Stimulated activated CD4-positive, alpha-beta T cell treated with anti-CD3 and anti-CD28 coated beads, Interleukin-4, amount 100 ng/mL, for 48 hours (primary cell): ENCODE measurements at places on chromosomes 16 and 17.

GRCh38 chr16:88318051-88318450, 64.7 kb upstream of the ZNF469 start:
- no peak for DNase-seq

GRCh38 chr16:4204521-4204920, 37.4 kb downstream of the SRL start:
- DNase-seq = no peak

DNA sequence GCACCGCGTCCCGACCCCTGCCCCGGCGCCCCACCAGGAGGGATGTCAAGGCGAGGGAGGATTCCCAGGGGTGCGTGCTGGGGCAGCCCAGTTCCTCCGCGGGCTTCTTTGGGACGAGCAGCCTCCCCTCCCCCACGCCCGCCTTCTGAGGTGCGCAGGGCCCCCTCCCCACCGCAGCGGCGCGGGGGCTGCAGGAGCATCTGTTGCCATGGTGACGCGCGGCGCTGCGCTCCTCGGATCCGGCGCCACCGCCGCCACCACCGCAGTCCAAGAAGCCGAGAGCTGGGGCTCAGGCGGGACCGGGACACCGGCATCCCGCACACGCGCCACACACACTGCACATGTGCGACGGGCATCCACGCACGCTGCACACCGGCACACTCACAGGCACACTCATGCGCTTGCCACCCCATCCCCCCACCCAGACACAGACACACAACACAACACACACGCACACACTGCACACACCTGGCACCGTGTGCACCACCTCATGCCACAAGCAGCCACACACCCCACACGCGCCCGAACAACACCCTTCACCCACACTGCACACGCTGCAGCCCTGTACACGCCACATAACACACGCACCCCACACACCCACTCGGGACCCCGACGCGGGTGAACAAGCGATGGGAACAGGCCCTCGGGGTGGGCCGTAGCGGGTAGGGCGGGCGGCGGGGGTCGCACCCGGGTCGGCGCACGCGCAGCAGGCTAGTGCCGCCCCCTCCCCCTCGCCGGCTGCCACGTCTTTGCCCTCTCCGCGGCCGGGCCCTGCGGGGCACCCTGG, 17.0 kb downstream of the ENPP7 start:
- no peak for DNase-seq

DNA sequence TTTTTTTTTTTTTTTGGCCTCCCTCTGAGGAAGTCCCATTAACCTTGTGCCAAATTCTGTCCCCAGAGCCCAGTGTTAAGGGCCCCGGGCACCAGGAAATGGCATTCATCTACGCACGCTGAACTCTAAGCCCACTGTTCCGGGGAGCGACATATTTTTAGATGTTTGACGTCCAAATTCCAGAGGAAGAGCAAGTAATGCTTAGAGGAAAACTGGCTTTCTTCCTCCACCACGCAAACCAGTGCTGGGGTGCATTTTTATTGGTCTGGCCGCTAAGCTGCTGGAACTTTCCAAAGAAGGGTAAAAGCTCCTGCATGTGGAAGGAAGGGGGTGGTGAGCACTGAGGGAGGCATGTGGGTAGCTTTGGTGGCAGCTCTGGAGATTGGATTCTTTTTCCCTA, 8.3 kb downstream of the WFDC1 start:
- DNase-seq = no peak

DNA sequence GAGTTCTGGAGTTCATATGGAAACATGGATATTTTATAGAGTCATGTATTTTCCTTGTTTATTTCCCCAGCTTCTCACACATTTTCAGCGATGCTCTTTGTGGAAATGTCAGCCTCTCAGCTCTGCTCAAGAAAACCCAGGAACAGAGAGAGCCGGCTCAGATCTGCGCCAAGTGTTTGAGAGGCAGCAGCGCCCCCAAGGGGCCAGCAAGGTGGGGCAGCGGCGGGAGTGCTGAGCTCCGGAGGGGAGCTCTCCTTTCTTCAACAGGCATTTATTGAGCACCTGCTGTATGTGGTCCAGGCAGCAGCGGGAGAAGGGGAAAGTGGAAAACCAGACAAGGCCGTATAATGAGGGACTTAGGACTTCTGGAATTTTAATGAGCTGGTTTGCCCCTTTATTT, 421.1 kb upstream of the C16orf82 start:
- peak; percentile 53 for DNase-seq

DNA sequence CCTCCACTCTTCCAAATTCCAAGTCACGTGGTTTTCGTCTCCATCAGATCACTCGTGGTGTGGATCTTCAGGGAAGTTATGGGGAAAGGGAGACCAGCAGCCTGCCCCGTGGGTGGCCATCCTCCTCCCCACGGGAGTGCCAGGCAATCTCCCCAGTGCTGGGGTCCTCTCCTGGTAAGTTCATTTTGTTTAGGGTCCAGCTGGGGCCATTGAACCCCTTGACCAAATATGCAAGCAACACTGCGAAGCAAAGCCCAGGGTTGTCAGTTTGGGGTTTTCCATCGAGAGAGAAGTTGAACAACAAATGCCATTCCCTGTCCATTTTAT, 4.1 kb upstream of the LCMT1 start:
- no peak for DNase-seq

- no peak for DNase-seq
Observed at GRCh38 chr16:3951861-3952736, 71.6 kb upstream of the CREBBP start.

- DNase-seq = no peak
Observed at GRCh38 chr17:71360301-71360700, 760.5 kb upstream of the SOX9 start.

DNA sequence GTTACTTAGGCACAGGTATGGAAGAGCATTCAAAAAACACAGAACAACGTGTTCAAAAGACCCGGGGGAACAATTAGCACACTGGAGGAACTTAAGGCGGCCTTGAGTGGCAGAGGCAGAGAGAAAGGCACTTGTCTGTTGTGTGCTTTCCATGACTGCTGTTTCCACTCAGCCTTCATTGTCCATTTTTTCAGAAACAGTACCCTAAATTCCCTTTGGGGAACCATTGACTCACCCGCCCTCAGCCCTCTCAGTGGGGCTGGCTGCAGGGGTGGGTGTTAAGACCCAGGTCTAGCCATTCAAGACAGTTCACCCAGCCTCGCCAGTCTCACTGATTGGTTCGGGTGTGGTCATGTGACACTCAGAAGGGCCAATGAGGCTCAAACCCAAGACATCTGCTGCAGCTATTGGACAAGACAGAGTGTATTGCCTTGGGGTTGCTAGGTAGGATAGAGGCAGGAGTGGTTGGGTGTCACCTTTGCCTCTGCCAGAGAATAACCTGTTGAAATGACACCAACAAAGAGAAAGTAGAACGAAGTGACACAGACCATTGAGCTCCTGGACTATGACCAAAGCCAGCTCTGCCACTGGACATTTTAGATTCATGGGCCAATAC, 19.6 kb upstream of the CEP20 start:
- DNase-seq = peak; percentile 32

DNA sequence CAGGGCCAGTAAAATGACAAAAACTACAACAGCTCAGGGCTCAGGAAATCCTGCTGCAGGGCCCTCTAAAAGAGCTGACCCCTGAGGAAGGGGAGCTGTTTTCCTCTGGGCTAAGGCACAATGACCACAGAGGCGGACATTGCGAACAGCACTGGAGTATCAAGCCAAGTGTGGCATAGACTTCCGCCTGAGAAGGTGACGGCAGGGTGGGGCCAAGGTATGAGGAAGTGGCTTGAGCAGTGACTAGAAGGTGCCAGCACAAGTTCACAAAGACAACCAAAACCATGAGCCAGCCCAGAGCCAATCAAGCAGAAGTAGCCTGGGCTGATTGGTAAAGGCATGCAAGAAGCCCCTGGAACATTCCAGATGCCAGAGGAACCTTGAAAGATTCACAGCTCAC, 13.9 kb downstream of the ERN2 start:
- no peak for DNase-seq

GRCh38 chr17:55845385-55845784, 94.5 kb downstream of the PCTP start:
- peak; percentile 19 for DNase-seq

- no peak for DNase-seq
Observed at GRCh38 chr17:40460968-40461731, 17.9 kb downstream of the IGFBP4 start.

- no peak for DNase-seq
Observed at GRCh38 chr17:32258383-32259140, 7.1 kb upstream of the RHBDL3 start.

DNA sequence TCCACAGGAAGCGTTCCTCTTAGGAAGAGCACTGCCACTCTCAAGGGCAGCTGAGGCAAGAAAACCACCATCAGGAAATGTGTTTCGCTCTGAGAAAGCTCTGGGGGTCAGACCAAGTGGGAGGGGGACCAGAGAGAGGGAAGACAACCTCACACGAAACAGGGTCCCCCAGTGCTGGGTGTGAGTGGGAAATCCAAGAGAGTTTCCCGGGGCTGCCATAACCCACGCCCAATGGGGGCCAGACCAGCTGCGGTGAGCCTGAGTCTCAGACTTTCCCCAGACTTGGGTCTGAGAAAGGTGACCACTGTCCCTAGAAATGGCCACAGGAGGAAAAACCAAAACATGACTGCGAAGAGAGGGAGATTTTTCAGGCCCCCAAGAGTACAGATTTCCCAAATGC, 14.5 kb downstream of the DNAH17 start:
- no peak for DNase-seq

- no peak for DNase-seq
Observed at GRCh38 chr17:45789874-45790273, 5.8 kb downstream of the CRHR1 start.

- no peak for DNase-seq
Observed at GRCh38 chr17:2380950-2381649, 19.8 kb downstream of the MNT start.

- no peak for DNase-seq
Observed at GRCh38 chr17:82219083-82219482, 6.4 kb upstream of the CCDC57 start.

GRCh38 chr17:15124746-15125145, 140.4 kb downstream of the PMP22 start:
- no peak for DNase-seq

DNA sequence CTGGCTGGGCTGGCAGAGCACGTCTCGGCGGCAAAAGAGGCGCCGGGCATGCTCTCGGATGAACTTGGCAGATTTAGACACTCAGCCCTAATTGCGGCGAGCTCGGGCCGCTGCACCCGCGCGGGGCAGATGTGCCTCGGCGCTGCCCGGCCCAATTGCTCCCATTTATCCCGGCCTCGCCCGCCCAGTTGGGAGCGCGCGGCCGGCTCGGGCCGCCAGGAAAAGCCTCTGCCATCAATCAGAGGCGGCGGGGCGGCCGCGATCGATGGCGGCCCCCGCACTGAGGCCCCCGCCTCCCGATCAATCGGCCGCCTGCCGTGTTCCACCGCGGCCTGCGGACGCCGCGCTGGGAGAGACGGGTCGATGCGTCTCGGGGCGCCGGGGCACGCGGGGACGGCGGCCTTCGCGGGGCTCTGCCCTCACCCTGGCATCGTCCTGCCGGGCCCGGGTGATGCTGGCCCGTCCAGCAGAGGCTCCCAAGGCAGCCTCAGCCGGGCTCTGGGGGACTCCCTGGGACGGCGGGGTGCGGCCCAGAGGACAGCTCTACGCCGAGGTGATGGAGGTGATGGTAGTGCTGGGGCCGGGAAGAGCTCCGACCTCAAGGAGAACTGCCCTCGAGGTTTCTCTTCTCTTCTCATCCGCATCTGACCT, 200.9 kb upstream of the N4BP1 start:
- no peak for DNase-seq

GRCh38 chr17:4083187-4083586, 59.6 kb downstream of the ZZEF1 start:
- no peak for DNase-seq

GRCh38 chr17:79465681-79466025, 145.2 kb downstream of the RBFOX3 start:
- no peak for DNase-seq

- DNase-seq = no peak
Observed at GRCh38 chr16:12267491-12267890, 291.0 kb downstream of the SNX29 start.

- no peak for DNase-seq
Observed at GRCh38 chr16:48555155-48555554, 54.8 kb downstream of the N4BP1 start.

DNA sequence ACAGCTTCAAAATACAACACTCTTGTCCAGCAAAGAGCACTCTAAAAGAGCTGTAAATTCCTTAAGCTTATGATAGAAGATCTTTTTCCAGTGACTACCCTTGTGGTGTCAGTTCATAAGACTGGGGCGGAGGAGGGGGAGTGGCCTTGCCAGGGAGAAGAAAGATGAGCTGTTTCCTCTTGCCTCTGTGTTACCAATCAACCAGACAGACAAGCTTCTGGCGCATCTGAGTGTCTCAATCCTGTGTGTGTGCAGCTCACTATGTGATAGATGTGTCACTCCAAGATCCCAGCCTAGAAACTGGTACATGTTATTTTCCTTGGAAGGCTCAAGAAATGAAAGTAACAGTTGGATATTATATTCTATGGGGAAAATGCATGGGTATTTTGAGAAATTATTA, 167.4 kb upstream of the CACNG3 start:
- DNase-seq = no peak

DNA sequence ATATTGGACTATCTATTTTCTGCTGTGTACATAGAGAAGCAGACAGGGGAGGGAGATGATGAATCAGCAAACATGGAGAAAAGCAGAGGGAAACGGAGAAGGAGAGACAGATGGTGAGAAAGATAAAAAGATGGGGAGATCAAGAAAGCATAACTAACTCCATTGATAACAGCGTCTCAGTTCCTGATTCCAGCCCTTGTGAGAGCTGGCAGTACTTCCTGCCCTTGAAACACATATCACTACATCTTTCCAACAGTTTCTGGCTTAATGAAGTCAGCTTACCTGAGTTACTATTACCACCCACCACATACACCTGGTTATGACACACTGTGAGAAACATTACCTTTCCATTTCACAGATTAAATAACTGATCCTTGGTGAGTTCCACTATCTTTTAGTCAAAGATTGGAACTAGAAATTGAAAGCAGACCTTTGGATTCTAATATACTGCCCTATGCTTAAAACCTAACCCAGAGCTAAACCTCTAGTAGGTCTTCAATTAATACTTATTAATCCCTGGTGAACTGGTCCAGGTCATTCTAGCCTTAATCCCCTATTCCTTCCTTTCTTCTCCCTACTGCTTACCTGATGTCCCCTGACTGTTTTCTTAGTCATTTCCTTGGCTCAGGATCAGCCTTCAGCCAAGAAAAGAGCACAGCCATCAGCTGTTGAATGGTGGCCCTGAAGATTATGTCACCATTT, 346.6 kb upstream of the CCL2 start:
- DNase-seq = no peak

GRCh38 chr16:50615891-50616290, 65.2 kb downstream of the SNX20 start:
- no peak for DNase-seq

- DNase-seq = no peak
Observed at GRCh38 chr16:4290236-4290830, 17.5 kb upstream of the TFAP4 start.
